Activated naive CD4-positive, alpha-beta T cell (primary cell): ENCODE measurements at places on chromosomes 1 and 21.

DNA sequence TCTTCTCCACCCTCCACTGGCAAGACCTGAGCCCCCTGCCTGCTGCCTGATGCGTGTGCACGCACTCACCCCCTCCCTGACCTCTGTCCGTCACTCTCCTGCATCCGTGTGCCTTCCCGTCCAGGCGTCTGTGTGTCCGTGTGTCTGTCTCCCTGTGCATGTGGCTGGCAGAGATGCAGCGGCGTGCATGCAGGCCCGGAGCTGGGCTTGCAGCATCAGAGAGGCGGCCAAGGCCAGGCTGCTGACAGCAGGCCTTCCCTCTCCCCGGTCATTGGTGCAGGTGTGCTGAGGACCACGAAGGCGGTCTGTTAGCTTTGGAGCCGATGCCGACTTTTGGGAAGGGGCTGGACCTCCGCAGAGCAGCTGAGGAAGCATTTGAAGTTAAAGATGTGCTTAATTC is 22.8 kb upstream of the ARHGEF16 start:
- DNase-seq, result no peak

- no peak for DNase-seq
Measured at GRCh38 chr1:54585181-54586066, 37.4 kb downstream of the ACOT11 start.

- DNase-seq, result no peak
Measured at GRCh38 chr1:69070660-69071373, 496.9 kb upstream of the LRRC7 start.

- DNase-seq, result no peak
Measured at GRCh38 chr1:22918644-22919043, 54.0 kb downstream of the LACTBL1 start.

- DNase-seq, result no peak
Measured at GRCh38 chr1:156839426-156840109, 19.3 kb downstream of the INSRR start.

DNA sequence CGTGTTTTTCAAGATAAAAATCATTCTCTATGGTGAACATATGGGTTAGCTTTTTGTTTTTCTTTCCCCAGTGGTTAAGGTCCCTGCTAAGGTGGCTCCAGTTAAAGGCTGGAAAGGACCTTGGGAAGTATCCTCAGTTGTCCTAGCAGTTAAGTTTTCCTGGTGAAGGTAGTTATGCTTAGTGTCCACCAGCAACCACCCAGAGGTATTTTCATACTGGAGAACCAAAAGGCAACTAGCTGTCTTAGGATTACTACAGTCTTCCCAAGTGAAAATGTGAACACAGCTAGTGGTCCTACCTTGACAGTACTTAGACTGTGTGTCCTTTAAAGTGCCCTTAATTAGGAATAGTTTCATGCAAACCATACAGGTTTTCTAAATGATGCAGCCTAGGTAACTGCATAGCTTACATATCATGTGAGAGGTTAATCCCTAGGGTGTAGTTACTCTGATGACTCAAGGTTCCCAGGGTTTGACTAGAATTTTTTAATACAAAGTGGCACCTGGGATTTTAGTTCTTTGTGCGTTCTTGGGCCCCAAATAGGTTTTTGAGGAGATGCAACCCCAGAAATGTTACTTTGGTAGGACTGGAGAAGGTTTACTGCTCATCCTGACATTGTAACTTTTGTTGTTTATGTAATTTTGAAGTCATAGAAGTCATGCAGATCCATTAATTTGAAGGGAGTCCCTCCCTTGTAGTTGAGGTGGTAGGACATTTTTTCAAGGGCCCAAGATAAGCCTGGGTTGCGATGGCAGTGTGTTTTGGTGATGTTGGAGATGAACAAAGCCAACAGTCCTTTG is 36.5 kb downstream of the YY1AP1 start:
- no peak for DNase-seq

DNA sequence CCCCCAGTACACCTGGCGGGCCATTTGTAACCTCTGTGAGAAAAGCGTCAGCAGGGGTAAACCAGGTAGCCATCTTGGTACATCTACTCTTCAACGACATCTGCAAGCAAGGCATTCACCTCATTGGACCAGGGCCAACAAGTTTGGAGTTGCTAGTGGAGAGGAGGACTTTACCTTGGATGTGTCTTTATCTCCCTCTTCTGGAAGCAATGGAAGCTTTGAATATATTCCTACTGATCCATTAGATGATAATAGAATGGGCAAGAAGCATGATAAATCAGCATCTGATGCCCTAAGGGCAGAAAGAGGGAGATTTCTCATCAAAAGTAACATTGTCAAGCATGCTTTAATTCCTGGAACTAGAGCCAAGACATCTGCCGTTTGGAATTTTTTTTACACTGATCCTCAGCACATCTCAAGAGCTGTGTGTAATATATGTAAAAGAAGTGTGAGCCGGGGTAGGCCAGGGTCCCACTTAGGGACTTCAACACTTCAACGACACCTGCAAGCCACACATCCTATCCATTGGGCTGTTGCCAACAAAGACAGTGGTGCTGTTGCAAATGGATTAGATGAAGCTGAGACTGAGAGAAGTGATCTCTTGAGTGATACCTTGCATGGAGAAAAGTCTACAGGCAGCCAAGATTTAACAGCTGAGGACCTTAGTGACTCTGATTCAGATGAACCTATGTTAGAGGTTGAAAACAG is 2.7 kb downstream of the ZBED6 start:
- DNase-seq, result no peak

DNA sequence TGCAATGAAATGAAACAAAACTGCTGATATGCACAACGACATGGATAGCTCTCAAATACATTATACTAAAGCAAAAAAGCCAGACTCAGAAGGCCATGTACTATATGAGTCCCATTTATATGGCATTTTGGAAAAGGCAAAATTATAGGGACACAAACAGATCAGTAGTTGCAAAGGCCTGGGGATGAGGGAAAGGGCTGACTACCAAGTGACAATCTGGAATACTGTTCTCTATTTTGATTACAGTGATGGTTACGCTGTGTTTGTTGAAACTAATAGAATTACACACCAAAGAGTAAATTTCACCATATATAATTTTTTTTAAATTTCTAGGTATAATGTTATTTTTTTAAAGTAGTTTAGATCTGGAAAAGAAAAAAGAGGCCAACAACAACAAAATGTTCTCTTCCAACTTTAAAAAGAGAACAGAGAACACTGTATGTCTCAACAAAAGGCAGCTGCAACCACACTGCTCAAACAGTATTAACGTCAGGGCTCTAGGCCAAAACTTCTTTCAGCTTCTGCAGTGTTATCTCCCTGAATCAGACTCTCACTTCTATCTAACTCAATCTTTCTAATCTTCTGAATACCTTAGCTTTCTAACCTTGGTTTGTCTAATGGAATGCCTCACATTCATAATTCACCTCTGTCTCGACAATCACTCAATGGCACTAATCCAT is 75.8 kb downstream of the FOXJ3 start:
- no peak for DNase-seq

GRCh38 chr1:222392556-222392955 is 155.3 kb downstream of the HHIPL2 start:
- no peak for DNase-seq

GRCh38 chr21:17859661-17860060 is 40.5 kb upstream of the C21orf91 start:
- DNase-seq, result no peak

- no peak for DNase-seq
Measured at GRCh38 chr1:39895731-39896480, 5.8 kb downstream of the MYCL start.

DNA sequence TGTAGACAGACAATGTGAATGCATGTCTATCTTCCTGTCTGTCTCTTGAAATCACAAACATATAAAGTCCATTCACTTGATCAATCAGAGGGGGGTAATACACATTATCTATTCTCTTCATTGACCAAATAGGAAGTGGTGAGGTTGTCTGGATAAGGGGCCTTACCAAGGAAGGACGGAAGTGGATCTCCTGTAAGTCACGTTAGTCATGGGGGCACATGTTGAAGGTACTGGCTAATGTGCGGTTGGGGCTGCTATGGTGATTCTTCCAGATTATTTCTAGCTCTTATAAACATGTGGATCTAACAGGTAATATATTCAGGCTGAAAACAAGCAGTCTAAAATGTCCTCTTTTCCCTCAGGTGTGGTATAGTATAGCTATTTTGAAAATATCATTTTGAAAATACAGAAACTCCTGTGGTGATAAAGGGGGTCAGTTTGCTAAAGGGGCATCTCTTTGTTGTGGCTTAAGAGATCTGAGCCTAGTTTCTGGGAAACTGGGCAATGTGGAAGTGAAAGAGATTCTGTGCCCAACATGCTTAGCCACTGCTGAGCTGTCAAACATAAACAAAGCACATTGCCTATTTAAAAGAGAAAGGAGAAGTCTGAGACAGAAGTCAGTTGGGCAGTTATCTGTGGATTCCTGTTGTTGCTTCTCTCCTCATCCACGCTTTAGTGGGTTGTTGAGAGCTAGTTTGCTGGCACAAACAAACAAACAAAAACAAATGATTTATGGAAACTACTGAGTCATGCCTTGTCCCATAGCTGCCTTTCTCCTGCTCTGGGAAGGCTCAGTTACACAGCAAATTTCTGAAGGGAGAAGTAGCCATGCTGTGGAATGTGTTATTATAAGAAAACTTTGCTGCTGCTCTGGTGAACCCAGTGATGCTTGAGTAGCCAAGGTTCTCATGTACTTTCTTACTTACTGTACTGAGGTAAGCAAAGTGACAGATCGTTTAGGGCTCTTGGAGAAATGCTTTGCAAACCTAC is 166.9 kb downstream of the HLX start:
- DNase-seq, result no peak

GRCh38 chr1:184622136-184622823 is 132.4 kb downstream of the EDEM3 start:
- DNase-seq, result no peak

- DNase-seq, result no peak
Measured at GRCh38 chr1:179305450-179305849, 11.9 kb downstream of the SOAT1 start.

GRCh38 chr1:162855461-162856150 is 5.4 kb downstream of the CCDC190 start:
- no peak for DNase-seq

- no peak for DNase-seq
Measured at GRCh38 chr1:206686478-206687249, 2.0 kb downstream of the MAPKAPK2 start.
